ENCODE measurements at places on chromosomes 1 and 21.

- no peak for DNase-seq
These were observed 9.6 kb upstream of the RFX5 start for GRCh38 chr1:151356696-151357095.

GRCh38 chr1:24969596-24970398 is 39.7 kb upstream of the RUNX3 start:
- no peak for DNase-seq

DNA sequence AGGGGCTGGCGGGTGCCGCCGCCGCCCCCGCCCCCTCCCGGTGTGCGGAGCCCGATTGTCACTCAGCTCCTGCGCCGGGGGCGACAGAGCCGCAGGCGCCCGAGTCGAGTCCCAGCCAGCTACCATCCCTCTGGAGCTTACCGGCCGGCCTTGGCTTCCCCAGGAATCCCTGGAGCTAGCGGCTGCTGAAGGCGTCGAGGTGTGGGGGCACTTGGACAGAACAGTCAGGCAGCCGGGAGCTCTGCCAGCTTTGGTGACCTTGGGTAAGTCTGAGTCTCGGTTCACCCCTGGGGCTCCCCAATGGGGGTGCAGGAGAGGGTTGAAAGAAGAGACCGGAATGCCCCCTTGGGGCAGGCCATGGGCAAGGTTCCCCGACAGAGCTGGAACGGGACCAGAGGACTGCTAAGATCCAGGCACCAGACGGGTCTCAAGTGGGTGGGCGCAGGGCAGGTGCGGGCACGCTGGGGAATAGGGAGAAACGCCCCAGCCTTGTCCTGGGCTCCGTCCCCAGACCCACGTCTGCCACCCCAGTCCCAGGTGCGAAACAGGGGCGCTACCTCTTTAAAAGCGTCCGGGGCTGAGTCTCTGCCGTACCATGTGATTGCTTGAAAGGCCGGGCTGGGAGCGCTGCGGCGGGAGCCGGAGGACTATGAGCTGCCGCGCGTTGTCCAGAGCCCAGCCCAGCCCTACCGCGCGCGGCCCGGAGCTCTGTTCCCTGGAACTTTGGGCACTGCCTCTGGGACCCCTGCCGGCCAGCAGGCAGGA is at the start of gene ADORA1:
Gene ADORA1 (plus strand): TSS at position 61 of the 765 bp plus-strand sequence. CDS start 1,116 bp downstream, outside the sequence.
- DNase-seq = no peak

- DNase-seq = no peak
These were observed 151.3 kb upstream of the NEGR1 start for GRCh38 chr1:72433591-72433990.

GRCh38 chr1:60008500-60008899 is 65.1 kb downstream of the C1orf87 start:
- DNase-seq = no peak

DNA sequence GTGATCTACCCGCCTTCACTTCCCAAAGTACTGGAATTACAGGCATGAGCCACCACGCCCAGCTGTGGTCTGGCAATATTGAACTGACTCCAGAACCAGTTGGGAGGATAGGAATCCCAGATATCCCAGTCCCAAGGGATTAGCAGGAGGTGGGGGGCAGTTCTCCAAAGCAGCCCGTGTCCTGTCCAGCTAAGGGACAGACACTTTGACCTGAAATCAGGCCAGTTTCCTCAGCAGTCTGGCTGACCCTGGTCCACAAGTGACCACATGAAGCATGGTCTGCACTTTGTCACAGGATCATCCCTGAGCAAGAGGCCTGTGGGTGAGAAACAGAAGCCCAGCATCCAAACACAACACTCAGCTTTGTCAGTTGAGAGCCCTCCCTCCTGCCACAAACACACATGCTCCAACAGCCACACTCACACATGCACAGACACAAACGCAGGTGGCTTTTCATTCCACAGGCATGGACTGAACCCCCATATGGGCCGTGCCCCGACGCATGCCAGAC is 2.7 kb upstream of the FDPS start:
- DNase-seq = no peak

GRCh38 chr21:44319407-44320065 is 19.7 kb downstream of the CFAP410 start:
- no peak for DNase-seq

GRCh38 chr21:43805275-43805800 is 16.0 kb downstream of the RRP1 start:
- peak; percentile 40 for DNase-seq

GRCh38 chr1:115642168-115643072 is 650 bp downstream of the VANGL1 start:
- no peak for DNase-seq

DNA sequence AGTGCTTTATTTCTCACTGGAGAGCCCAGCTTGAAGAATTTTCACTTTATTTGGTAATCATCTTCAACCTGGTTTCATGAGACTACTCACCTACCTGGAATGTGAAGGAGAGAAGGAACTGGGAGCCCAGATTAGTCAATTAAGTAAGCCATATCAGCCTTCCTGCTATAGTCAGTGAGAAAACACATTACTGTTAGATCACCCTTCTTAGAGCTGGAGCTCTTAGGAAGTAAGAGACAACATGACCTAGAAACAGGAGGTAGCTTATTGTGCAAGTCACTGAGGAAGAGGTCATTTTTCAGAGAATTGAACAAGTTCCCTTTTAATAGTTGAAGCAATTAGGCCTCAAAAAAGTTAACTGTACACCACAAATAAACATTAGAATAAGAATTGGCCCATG is 49.2 kb upstream of the TEKT2 start:
- no peak for DNase-seq

GRCh38 chr1:33349081-33349759 is 28.3 kb upstream of the A3GALT2 start:
- no peak for DNase-seq

DNA sequence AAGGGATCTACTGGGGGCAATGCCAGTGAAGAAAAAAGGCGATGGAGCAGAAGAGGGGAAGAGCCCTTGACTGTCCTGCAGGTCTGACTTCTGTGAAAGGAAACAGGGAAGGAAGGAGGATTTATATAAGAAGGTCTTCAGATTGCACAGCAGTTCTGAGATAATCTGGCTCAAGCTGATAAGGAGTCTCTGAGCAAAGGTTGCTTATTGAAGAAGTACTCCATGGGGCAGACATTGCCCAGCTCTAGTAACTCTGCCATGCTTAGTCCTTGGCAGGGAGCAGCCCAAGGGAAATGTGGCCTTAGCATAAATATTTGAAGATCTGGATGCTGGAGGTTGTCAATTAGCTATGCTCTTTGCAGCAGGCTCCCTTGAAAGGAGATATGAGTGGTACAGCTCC is 15.9 kb upstream of the TTF2 start:
- DNase-seq = no peak

DNA sequence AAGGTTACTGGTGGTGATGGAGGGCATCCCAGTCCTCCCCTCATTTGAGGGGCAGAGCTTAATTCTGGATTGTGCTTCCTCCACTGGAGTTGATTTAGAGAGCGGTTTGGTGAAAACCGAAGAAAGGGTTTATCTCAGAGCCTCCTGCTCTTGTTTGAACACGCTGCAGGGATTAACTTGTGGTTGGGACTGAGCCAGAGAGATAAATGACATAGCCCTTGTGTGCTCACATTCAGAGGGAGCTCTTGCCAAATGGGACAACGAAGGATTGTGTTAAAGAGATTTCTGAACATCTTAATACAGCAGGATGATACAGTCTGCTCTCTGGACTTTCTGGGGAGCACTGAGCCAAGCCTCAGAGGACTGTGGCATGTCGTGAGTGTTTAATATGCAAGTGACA is 308.2 kb downstream of the DISC1 start:
- no peak for DNase-seq

DNA sequence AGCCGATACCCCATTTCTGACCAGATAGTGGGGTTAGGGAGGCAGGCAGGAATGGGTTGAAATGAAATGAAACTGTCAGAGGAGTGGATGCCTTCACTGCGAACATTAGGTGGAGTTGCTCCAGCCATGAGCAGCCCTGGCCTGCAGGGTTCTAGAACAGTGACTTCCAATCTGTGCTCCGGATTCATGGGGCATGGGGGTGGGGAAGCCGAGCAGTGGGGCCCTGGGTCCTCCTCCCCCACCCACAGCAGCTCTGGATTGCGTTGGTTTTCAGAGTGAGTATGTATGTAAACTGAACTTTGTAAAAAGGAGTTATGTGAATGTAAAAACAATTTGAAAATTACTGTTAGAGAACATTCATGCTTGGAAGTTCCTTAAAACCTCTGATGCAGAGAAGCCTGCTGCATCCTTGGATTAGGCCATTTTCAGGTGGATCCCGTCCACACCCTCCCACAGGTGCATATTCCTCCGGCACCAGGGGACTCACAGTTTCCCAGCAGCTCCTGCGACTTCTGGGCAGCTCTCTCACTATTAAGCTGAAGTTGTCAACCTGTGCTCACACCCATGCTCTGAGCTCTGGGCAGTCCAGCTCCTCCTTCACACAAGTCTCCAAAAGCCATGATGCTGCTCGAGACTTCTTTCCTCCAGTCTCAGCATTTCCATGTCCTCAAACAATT is 54.4 kb upstream of the EDN2 start:
- DNase-seq = no peak

GRCh38 chr21:45917241-45917640 is 64.3 kb upstream of the COL6A1 start:
- DNase-seq = no peak

- no peak for DNase-seq
These were observed 11.3 kb downstream of the CCDC24 start for GRCh38 chr1:44002606-44003157.

- DNase-seq = no peak
These were observed 9.3 kb upstream of the SRARP start for GRCh38 chr1:15994590-15995351.

GRCh38 chr1:248704606-248705005 is 2.0 kb upstream of the OR14I1 start:
- no peak for DNase-seq

DNA sequence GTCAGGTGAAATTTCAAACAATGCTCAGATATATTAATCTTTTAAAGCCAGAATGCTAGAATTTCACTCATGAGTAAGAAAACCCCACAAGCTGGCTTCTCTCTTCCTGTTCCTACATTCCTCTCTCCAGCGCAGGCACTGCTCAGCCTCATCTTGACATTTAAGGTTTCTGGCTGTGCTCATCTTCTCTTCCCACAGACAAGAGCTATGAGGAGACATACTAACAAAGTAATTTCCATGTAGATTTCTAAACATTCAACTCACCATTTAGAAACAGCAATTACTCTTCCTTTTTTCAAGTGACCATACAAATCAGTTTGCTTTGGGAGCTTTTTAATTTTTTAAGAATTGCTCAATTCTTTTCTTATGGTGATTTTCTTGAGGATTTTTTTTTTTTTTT is 7.8 kb upstream of the LRRC8D start:
- DNase-seq = no peak

DNA sequence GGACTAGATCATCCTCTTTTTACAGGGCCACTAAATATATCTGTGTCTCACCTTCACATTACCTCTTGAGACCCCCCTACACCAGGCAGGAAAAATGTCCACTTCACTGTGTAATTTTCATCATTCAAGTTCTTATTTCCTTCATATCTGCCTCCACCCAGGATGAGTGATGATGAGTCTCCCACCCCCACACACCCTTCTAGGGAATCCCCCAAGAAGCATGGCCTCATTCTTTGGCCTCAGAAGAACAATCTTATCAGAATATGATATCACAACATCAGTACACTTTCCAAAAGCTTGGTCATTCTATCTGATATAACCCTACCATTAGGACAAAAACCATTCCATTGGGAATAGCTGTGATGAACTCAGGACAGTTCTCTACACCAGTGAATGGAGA is 170.3 kb upstream of the DUSP10 start:
- no peak for DNase-seq

DNA sequence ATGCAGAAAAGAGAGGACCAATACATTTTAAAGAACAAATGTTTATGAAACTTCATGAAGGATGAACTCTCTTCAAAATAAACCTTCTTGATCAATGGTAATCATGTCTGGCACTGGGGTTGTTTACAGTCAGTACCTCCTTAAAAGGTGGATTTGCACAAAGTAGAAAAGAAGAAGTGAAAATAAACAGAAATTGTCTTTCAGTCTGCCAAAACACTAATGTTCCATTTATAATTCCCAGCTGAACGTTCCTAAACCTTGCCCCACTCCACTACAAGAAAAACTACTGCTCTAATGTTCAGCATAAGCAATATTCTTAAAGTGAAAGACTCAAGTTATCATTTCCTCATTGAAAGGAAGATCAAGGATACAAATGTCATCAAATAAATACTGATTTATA is 86.2 kb downstream of the EIF4G3 start:
- DNase-seq = no peak

- no peak for DNase-seq
These were observed 4.1 kb downstream of the GPA33 start for GRCh38 chr1:167086033-167086432.

DNA sequence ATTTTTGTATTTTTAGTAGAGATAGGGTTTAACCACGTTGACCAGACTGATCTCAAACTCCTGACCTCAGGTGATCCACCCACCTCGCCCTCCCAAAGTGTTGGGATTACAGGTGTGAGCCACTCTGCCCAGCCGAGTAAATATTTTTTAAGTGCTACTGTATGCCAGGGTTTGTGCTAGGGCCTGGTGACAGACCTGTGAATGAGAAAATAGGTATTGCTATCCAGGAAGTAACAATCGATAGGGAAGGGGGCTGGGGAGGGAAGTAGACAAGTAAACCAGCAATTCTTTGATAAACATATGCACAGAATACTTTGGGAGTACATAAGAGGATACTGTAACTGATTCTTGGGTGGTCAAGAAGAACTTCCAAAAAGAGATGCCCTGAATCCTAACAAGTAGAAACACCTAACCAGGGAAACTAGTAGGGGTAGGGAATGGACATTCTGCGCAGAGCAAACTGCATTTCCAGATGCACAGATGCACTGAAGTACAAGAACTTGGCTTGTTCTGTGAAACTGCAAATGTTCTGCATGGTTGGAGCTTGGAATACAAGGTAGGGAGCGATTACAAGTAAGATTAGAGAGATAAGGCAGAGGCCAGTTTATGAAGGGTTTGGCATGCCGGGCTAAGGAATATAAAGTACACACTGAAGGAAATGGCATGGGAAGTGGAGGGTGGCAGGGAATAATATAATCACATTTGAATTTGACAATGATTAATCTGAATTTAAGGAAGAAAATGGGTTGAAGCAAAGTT is 19.0 kb upstream of the DOCK7 start:
- no peak for DNase-seq

- no peak for DNase-seq
These were observed 174.9 kb downstream of the PIGK start for GRCh38 chr1:77044133-77044849.

- DNase-seq = peak; percentile 99
These were observed at the start of gene SFPQ for GRCh38 chr1:35192853-35193664. Gene SFPQ (minus strand): TSS chr1:35193145. CDS start chr1:35193049, 96 bp downstream.

DNA sequence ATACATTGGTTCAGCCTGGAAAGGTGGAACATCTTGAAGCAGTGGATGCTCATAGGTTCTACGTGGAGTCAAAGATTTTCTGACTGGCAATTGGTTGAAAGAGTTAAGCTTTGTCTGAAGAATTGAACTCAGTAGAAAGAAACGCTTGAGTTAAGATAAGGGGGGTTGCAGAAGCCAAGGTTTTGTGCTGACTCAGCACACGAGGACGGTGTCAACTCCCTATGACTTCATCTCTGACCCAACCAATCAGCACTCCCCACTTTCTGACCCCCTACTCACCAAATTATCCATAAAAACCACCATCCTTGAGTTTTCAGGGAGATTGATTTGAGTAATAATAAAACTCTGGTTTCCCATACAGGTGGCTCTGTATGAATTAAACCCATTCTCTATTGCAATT is 2.5 kb upstream of the PINK1 start:
- no peak for DNase-seq

GRCh38 chr1:169217636-169218035 is 111.1 kb downstream of the ATP1B1 start:
- peak; percentile 0 for DNase-seq

GRCh38 chr1:87757676-87758075 is 429.0 kb downstream of the LMO4 start:
- DNase-seq = no peak

All from thymus (tissue), 14 donors.